ENCODE measurements at places on chromosomes 6 and 20.
A peak's percentile ranks its signal among the peaks of the same experiment; 100 is the strongest.

GRCh38 chr20:60090631-60091030 is 132.4 kb downstream of the CDH26 start:
- DNase-seq = no peak

- DNase-seq = peak; percentile 66
Observed at GRCh38 chr20:64035066-64035932, 683 bp upstream of the C20orf204 start.

GRCh38 chr6:149170564-149171452 is 146.7 kb upstream of the TAB2 start:
- no peak for DNase-seq

DNA sequence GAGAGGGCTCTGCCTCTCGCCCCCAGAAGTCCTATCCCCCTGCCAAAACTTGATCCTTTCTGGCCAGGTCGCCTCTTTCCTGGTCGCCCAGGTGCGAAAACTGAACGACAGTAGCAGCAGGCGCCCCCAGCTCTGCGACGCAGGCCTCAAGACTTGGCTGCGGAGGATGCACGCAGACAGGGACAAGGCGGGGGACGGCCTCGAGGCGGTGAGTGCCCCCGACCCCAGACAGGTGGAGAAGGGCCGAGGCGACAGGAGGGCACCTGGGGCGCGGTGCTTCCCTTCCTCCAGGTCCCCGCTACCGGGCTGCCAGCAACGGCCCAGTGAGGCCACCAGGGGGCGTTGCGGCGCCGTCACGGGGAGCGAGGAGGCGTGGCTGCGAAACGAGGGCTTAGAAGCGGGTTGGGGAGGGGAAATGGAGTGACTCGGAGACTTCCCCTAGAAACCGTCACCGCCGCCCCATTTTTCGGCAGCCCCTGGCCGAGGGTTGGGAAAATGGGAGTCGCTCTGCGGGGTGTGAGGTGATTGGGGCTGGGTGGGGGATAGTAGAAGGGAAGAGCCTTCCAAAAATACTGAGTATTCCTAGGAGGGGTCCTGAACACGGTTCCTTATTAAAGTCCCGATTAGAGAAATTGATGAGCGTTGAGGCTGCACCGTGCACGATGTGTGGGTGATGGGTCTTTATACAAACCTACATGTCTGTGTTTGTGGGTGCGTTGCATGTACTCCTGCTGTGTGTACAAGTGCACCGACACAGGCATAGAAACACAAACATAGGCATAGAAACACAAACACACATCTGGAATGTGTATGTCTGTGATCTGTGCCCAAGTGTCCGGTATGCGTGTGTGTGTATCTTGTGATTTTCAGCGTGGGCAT is 44.6 kb downstream of the ARHGAP40 start:
- peak; percentile 89 for DNase-seq

DNA sequence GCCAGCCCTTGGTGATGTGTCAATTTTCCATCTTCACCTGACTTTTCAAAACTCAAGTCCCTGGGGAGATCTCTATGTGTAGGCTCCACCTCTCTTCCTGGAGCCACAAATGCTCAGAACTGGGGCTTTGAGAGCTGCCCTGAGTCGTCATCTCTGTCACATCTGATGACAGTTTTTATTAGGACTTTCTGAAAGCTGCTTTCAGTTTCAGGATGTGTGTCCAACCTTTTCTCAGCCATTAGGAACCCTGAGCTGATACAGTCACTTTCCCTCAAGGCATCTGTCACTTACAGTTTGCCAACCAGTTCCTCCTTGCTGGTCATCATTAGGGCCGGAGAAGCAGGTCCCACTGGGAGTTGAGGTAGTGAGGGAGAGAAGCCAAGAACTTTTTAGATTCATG is 365.9 kb upstream of the CHD6 start:
- DNase-seq = no peak

GRCh38 chr20:49631061-49631716 is 63.3 kb upstream of the PTGIS start:
- peak; percentile 57 for DNase-seq

DNA sequence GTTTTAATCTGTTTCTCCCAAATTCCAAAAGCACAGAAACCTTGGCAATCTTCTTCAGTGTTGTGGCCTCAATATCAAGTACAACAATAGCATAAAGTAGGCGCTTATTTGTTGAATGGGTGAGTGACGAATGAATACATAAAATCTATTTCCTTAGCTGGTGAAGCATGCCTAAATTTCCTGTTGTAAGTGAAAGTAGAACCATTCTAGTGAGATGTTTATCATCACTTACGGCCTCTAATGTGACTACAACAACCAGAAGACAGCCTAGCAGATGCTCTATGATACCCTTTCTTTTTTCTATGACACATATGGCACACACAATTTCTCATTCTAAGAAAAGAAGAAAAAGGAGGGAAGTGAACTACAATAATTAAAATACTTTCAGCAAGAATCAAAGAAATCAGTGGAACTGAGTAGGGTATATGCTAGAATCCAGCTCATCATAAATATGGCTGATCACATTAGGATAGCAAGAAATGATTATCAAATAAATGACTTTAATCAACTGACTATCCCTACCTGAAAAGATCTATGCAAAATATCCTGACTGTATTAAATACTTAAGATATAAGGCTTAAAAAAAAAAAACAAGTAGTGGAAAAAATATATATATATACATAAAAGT is 67.4 kb downstream of the BTBD9 start:
- DNase-seq = peak; percentile 31

- DNase-seq = no peak
Observed at GRCh38 chr6:137723273-137724017, 143.6 kb upstream of the TNFAIP3 start.

- no peak for DNase-seq
Observed at GRCh38 chr20:33092361-33092760, 12.9 kb downstream of the BPIFB4 start.

DNA sequence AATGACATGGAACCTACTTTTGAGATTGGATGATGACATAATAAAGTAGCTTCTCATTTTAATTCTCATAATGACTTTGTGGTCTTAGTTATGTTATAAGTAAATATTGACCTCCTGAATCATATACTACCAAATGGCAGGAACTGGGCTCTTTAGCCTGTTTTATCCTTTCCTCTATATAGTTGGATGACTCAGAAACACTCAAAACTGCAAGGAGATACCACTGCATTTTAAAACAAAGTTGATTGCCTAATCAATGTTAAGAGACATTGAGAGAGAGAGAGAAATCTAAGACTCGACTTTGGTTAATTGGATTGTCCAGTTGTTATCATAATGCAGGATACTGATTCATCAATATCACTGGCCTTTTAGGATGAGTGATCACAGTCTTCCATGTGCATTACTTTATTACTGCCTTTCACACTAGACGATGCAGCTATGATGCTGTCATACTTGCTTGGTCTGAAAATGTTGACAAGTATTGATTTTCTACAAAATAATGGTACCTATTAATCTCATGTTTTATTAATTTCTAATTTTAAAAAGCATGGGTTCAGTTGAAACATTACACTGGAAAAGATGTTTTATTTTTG is 320.0 kb downstream of the NKAIN2 start:
- no peak for DNase-seq

DNA sequence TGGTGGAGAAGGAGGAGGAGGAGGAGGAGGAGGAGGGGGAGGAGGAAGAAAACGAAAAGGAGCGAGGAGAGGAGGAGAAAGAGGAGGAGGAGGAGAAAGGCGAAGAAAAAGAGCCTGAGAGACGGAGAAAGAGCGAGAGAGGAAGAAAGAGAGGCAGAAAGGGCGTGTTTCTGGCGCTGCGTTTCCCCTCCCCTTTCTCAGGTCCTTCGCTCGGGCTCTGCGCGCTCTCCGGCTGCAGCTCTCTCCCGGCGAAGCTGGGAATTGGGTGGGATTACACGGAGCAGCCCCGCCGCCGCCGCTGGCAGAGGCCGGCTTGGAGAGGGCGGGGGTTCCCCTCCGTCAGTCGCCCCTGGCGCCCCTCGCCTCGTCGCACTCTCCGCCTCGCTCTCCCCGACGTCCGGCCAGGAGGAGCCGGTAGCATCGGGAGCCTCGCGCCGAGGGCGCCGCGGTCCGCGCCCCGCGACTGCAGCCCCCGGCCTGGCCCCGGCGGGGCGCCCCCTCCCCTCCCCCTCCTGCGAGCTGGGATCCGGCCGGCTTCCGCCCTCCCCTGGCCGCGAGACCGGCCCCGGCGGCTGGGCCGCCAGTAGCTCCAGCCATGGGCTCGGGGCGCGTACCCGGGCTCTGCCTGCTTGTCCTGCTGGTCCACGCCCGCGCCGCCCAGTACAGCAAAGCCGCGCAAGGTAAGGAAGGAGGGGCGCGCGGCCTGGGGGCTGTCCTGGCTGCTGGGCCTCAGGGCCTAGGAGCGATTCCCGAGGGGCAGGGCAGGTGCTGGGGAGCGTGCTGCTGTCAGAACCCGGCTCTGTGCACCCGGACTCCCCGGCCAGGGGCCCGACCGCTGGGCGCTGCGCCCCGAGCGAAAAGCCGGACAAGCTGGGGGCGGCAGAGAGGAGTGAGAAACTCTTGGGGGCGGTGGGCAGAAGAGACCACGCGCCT is at the start of gene SCUBE3:
TSS of gene SCUBE3 (plus strand) at position 133 of the 933 bp plus-strand sequence. CDS start at position 596, 463 bp downstream.
- peak; percentile 85 for DNase-seq

- DNase-seq = no peak
Observed at GRCh38 chr20:51715856-51716185, 52.4 kb downstream of the ATP9A start.

- DNase-seq = no peak
Observed at GRCh38 chr20:13396022-13396421, 174.9 kb downstream of the ISM1 start.

DNA sequence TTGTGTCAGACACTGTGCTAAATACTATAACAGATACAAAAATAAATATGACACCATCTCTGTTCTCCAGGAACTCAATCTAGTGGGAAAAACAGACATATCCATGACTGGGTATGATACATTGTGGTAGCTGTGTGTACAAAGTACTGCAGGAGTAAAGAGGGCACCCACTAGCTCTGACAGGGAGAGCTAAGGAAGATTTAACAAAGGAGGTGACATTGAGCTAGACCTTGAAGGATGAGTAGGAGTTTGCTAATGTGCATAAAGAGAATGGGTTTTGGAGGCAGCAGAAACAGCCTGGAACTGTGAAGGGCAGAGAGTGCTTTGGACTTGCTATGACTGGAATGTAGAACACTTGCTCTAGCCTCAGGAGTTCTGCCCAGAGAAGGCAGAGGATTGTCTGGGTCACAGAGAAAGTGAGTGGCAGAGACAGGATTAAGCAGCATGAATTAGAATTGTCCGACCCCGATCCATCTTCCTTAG is 14.4 kb downstream of the MMP24 start:
- no peak for DNase-seq

DNA sequence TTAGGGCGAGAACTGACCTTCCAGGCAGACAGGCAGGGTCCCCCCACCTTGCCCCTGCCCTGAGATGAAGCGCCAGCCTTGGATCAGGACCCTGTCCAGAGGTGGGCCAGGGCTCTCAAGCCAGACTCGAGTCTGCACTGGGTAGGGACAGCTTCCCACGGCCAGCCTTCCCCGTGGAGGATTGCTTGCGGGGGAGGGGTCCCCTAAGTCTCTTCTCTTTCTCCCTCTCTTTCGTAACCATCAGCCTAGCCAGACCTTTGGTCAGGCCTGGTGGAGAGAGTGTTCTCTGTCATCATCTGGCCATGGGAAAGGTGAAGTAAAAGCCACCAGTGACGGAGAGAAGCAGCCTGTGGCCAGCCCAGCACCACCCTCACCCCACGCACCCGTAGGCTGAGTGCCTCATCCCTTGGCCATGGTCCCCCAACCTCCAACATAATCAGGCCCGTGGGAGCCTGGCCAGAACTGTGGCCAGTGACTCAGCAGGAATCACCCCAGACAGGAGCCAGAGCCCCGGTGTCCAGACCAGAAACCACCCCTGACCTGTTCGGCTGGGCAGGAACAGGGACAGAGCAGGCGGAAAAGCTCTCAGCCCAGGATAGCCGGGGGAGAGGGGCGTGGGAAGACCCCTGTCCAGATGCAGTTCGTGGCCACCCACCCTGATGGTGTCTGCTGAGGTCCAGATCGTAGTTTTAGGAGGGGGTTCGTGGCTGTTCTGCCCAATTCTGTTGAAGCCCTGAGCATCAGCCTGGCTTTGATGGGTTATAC is 47.1 kb downstream of the SNAI1 start:
- DNase-seq = no peak

DNA sequence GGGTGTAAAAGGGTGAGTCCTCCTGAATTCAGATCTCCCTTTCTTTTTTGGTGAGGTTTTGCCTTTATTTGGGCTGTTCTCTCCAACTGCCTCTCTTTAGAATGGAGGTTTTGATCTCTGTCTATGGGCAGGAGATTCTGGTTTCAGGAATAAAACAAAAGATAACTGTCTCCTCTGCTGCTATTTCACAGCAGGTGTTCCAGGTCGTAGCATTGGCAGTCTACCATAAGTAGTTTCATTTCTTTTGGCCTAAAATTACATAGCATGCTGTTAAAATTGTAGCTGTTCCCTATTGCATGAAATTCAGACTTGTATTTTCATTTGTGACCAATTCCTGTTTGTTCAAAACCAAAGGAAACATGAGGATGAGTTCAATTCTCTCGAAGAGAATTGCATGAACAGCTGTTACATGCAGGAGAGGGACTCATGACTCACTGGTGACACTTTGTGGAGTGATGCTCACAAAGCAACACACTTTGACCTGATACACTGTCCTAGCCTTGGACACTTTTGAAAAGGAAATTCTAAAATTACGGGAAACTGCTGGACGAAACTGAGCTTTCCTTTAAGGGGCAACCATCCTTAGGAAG is 76.8 kb upstream of the SIRPG start:
- DNase-seq = peak; percentile 62

DNA sequence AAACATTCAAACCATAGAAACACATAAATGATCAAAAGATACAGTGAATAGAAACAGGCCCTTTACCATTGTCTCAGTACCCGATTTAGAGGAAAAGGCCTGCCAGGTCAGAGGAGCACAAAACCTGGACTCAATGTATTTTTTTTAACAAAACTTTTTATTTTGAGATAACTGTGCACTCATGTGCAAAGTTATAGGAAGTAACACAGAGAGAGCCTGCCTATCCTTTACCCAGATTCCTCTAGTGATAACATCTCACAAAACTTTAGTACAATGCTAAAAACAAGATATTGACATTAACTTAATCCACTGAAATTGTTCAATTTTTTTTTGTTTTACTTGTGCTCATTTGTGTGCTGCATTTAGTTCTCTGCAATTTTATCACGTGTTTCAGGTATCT is 36.8 kb upstream of the SAMD3 start:
- DNase-seq = no peak

DNA sequence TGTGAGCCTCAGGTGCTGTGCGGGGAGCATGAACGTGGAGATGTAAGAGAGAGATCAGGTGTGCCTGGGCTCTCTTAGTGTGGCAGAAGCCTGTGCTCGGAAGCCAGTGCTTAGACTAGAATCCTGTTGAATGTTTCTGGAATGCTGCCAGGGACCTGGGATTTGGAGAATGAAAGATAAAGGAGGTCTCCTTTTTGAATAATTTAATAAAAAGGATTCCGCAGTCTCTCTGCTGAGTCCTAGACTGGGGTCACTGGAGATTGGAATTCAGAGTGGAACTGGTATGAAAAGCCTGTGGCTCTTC is 18.8 kb upstream of the EFCAB8 start:
- no peak for DNase-seq

GRCh38 chr6:16602035-16602434 is 159.2 kb downstream of the ATXN1 start:
- DNase-seq = peak; percentile 80

DNA sequence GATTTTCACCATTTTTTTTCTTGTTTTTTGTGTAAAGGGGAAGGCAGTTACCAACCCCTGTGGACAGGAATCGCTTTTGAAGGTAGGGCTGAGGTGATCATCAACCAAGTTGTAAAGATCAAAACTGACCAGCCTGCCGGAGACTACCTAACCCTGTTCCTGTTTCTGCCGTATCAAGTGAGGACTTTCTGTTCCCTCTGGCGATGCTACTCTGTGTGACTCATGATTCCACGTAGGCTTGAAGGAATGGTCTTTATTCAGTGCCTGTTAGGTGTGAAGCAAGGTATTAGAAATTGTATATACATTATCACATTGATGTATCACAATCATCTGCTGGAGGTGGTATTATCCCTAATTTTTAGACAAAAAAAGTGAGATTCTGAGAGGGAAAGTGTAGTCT is 161.3 kb downstream of the SOX4 start:
- no peak for DNase-seq
